Common myeloid progenitor, CD34-positive (primary cell): ENCODE measurements at places on chromosomes 5 and 9.
A peak's percentile ranks its signal among the peaks of the same experiment; 100 is the strongest.

DNA sequence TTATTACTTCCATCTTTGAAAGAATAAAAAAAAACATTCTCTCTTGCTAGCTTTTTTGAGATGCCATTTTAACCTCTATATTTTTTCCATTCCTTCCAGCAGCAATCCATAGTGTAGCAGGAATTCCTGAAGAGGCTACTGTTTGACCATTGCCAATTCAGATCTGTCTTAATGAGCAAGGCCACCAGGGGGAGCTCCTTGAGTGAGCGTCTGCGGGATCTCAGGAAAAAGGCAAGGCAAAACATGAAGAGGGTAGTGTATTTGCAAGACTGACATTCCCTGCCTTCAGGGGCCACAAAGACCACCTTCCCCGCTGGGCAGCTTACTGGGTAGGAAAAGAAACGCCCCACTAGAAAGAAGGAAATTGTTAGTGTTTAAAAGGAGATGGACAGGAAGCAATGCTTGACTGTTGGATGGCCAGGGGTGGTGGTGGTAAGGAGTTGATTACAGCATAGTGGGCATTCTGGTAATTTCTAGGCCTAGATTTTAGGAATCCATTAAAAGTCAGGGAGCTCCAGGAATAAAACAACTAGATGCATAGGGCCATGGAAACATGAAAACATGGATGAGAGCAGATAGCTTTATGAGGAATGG lies 206.6 kb upstream of the HAPLN1 start:
- peak; percentile 36 for DNase-seq

DNA sequence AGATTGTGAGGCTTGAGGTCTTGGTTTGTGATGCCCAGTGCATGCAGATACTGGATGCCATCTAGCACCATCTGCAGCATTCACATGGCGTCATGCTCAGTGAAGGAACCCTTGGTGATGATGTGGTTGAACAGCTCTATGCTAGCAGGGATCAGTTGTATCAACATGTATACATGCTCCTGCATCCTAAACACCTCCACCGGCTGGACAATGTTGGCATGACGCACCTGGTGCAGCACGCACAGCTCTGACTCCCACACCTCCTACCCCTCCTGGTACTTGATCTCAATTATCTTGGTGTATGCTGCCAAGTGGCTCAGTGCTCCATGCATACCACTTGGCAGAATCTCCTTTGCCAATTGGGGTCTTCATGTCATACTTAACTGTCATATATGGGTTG lies 49.1 kb downstream of the MTREX start:
- no peak for DNase-seq

GRCh38 chr9:14993901-14994554 lies 83.8 kb upstream of the FREM1 start:
- DNase-seq: peak; percentile 74

DNA sequence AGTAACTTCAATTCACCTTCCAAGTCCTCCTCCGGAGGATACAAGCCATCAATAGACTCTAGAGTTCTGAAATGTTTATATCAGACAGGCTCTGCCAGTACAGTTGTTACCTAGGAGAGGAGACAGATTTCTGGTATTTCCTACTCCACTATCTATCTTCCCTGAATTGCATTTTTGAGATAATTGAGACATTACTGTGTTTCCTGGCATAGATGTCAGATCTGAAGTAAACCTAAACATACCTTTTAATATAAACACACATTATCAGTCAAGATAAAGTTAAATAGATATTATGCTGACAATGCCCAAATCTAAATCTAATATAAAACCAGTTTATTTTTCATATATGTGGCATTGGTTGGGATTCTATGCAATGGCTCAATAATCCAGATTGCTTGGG lies 8.2 kb upstream of the TYRP1 start:
- no peak for DNase-seq

GRCh38 chr5:109759306-109759705 lies 69.6 kb downstream of the MAN2A1 start:
- DNase-seq: peak; percentile 15
